NB4 (cell line): ENCODE measurements at places on chromosomes 11 and 22.

GRCh38 chr11:12044799-12045198 lies 36.4 kb upstream of the DKK3 start:
- DNase-seq: no peak

DNA sequence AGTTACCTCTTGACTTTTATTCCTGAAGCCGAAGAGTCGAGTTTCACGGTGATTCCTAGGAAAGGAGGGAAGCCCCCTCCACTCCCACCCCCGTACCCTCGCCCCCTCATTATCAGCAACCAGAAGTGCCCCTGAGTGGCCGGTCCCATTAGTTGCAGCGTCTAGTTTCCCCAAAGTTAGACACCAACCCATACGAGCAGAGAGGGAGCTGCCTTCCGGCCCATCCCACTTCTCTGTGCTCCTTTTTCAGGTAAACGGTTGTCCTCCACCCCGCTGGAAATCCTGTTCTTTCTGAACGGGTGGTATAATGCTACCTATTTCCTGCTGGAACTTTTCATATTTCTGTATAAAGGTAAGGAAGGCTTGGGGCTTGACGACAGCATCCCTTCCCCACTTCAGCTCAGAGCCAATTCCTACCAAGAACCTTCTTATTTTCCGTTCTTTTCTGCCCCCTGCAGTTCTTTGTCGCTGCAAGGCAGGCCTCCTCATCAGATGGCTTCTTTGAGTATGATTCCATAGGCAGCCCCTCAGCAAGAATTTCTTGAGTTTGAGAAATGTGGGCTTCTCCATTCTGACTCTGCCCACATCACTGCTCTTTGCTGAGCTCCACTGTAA lies 701 bp downstream of the TMEM216 start:
- DNase-seq: peak; percentile 69

GRCh38 chr11:62129590-62130282 lies 5.9 kb downstream of the INCENP start:
- no peak for DNase-seq

GRCh38 chr11:62546244-62546928 lies at the start of gene AHNAK:
AHNAK (minus strand) TSS chr11:62546806; CDS start chr11:62536098, 10,708 bp downstream.
- peak; percentile 90 for DNase-seq

DNA sequence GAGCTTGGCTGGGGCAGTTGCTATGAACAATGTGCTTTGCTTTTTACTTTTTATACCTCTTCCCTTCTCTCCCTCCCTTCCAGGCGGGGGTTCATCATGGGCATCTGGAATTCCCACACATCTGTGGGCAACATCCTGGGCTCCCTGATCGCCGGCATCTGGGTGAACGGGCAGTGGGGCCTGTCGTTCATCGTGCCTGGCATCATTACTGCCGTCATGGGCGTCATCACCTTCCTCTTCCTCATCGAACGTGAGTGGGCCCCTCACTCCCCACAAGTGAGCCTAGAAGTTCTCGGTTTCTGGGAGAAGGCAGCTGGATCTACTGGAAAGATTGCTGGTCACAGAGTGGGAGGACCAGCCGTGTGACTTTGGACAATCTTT lies 17.4 kb downstream of the SLC37A2 start:
- no peak for DNase-seq

DNA sequence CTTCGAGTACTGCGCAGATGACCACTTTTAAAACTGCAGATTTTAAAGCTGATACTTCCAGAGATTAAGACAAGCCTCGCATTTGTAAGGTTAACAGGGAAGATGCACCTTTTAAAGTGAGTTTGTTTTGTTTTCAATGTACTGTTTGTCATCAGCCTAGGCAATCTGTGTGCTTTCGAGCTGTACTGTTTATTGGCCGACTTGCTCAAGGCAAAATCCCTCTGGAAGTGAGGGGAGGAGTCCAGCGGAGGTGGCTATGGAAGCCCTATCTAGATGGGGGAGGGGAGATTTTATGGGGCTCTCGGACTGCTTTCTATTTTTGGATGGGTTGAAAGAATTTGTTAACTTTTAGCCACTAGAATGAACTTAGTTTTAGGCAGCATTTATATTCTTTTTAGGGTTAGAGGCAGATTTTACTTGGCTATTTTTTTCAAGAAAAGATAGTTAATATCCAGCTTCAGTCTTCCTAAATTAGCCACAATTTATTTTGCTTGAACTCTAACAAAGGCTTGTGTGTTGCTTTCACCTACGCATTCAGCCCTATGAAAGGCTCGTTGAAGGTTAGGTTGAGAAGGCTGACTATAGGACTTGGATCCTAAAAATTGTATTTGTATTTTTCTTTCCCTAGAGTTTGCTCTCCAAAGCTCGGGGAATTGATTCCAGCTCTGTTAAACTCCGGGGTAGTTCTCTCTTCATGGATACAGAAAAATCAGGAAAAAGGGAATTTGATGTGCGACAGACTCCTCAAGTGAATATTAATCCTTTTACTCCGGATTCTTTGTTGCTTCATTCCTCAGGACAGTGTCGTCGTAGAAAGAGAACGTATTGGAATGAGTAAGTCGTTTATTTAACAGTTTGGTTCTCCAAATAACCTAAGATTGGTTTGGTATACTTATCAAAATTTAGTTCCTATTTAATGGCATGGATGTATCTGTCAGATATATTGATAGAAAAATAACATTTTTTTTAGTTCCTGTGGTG lies 2.1 kb downstream of the WEE1 start:
- peak; percentile 66 for DNase-seq

GRCh38 chr11:46991391-46991790 lies 54.8 kb downstream of the CSTPP1 start:
- no peak for DNase-seq

- DNase-seq: no peak
Measured at GRCh38 chr11:69433741-69434140, 47.7 kb upstream of the LINC01488 start.

DNA sequence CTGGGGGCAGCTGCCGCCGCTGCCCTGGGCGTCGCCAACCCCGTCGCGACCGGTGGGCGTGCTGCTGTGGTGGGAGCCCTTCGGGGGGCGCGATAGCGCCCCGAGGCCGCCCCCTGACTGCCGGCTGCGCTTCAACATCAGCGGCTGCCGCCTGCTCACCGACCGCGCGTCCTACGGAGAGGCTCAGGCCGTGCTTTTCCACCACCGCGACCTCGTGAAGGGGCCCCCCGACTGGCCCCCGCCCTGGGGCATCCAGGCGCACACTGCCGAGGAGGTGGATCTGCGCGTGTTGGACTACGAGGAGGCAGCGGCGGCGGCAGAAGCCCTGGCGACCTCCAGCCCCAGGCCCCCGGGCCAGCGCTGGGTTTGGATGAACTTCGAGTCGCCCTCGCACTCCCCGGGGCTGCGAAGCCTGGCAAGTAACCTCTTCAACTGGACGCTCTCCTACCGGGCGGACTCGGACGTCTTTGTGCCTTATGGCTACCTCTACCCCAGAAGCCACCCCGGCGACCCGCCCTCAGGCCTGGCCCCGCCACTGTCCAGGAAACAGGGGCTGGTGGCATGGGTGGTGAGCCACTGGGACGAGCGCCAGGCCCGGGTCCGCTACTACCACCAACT lies 1.0 kb downstream of the FUT4 start:
- DNase-seq: peak; percentile 72

DNA sequence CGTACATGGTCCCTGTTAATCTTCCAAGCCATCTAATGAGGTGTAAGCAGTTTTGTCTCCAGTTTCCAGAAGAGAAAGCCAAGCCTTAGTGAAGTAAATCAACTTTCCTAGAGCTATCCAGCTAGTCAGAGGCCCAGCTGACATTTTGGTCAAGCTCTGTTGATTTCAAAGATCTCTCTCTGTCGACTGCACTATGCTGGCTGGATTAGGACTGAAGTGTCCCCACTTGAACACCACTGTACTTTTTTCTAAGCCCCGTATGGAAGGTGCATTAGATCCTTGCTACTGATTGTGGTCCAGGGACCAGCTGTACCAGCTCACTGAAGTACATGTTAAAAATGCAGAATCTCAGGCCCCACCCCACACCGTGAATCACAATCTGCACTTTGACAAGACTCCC lies 176.5 kb upstream of the NAV2 start:
- no peak for DNase-seq
